ENCODE measurements at places on chromosomes 3 and 15.

GRCh38 chr3:158794936-158795518 is 6.8 kb upstream of the MFSD1 start:
- peak; percentile 50 for DNase-seq

DNA sequence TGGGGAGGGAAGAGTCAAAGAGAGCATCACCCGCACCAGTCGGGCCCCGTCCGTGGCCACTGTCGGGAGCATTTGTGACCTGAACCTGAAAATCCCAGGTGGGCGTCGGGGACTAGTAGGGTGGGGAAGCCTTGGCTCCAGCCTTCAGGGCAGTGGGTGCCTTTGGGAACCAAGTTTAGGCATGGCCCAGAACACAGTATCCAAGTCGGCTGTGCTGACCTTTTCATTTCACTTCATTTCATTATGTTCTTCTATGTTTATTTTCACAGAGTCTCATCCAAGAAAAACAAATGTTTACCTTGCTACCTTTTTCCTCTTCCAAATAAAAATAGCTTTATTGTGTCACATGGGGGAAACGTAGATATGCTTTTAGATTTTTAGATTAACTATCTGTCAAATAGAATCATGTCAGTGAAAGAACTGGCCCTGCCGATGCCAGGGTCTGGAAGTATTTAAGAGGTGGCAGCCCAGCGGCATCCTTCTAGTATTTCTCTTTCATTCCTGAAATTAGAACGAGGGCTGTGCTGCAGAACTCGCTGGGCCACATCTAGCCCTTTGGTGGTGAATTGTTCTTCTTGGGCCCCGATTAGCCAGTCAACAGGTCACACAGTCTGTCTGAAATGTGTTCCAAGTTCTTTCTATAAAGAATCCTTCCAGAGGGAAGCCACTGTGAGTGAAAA is 60.5 kb downstream of the DNASE1L3 start:
- DNase-seq = no peak

DNA sequence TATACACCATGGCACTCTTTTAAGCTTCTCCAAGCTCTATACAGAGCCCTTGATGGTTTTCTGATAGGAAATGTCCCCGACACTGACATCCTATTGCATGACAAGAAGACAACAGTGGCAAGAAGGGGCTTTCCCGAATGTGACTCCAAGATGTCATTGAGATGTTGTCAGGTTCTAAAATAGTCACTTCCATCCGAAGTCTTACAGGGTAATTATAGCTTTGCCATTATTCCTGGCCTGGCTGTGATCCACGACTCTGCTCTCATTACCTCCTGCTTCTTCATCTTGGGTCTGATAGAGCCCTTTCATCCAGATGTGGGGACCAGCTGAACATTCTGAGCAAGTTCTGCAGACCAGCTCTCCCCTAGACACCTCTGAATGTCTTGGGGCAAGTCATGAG is 40.6 kb upstream of the ADAMTS9 start:
- DNase-seq = no peak

DNA sequence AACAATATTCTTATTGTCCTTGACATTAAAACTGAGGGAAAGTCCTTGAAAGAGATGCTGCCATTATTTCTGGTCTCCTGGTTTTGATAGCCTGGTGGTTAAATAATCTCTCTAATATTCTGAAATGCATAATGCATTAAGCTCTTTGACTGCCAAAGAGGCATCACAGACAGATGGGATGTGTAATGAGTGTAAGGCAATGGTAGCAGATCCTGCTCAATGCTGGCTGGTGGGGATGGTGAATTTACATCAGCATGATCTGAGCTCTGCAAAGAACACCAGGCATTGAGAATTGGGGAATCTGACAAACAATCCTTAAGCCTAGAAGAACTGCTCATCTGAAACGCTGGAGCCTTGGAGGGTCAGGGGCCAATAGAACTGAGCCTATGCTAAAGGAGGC is 528.6 kb upstream of the LMCD1 start:
- no peak for DNase-seq

- no peak for DNase-seq
Measured at GRCh38 chr3:107651782-107652181, 129.0 kb downstream of the BBX start.

DNA sequence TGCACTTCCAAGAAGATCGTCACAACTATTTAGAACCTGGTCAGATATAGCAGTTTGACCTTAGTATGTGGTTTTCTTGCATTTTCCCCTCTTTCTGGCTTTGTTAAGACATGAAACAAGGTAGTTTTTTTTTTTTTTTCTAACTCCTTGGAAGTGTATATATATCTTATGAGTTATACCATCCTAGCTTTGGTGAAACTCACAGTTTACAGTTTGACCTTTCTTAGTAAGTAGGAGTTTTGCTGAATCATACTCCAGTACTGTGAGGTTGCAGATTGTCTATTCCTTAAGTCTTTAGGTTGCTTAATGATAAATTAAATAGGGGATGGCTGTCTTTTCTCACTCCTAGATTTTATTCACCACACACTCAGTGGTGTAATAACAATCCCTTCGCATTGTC is 325.0 kb downstream of the RBMS3 start:
- DNase-seq = peak; percentile 34

GRCh38 chr3:184085389-184085852 is 11.4 kb upstream of the HTR3E start:
- peak; percentile 46 for DNase-seq

DNA sequence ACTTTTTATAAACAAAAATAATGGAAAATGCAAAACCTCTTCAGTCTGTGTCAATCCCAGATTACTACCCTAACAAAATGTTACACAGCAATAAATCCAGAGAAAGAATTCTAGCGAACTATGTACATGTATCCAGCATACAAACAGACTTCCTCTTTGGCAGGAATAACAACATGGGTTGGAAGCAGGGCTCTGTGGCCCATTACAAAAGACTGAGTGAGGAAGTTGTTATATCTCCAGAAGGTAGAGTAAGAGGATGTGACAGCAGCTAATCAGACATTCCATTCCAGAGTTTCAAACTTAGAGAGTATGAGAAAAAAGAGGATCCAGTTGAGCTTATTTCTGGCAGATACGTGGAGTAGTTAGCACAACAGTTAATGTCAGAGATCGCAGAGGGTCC is 294.0 kb upstream of the PLSCR5 start:
- no peak for DNase-seq

- no peak for DNase-seq
Measured at GRCh38 chr15:25882466-25882865, 19.3 kb upstream of the ATP10A start.

DNA sequence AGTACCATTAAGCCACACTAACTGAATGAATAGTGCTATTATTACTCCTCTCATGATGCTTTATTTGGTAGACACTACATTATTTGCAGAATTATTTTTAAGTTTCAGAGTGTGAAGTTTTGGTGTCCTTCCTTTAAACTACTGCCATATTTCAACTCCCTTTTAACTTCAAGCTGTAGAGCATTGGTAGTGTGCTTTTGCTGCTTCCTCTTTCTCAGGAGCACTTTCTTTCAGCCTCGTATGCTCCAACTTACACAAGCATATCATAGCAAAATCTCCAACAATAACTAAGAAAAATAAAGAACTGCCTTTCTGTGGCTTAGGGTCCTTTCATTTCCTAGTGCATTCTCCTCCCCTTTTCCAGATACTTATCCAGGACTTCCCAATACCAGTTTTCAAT is 476.4 kb upstream of the AGTR1 start:
- DNase-seq = no peak

DNA sequence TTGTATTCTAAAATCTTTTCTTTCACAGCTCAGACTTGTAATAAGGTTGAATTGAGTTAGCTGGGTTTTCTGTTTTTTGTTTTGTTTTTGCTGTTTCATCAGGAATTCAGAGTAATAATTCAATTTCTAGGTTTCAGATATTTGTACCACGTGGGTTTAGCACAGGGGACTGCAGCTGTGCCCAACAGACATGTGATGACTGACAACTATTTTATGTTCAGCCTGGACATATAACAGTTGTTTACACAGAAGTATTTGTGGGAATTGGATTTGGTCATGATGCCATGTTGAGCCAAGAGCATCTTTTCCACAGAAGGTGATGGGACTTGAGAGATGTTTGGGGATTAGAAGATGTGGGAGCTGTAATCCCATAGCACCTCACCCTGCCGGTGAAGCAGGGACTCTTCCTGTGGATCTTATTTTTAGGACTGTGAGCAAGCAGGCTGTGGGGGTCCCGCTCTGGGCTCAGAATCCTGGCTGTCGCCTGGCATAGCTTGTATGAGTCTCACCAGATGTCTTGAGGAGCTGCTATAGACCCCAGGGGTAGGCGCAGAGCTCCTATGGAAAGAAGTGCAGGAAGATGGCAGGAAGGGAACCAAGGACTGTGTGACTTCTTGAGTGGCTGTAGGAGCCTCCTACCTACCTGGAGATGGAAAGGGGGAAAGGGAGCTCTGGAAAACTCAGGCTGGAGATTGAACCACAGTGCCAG is 23.7 kb downstream of the PXYLP1 start:
- DNase-seq = no peak

DNA sequence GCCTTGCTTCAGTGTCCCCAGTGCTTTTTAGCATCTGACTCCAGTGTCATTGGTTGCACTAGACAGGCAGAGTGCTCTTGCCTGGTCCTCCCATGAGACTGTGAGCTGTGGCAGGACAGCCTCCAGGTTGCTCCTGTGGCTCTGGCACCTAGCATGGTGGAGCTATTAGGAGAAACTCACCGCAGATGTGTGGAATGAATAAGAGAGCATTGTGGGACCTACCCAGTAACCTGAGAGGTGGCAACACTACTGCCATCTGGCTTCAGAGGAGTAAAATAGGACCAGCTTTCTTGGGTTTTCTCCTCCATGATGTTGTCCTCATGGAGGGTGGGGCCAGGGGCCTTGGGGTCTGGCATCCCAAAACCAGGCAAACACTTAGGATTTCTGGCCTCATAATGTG is 183.6 kb downstream of the EPHB1 start:
- DNase-seq = no peak

GRCh38 chr3:136860541-136860940 is 1.5 kb upstream of the NCK1 start:
- peak; percentile 31 for DNase-seq

- DNase-seq = no peak
Measured at GRCh38 chr3:10004506-10004905, 17.9 kb upstream of the EMC3 start.

DNA sequence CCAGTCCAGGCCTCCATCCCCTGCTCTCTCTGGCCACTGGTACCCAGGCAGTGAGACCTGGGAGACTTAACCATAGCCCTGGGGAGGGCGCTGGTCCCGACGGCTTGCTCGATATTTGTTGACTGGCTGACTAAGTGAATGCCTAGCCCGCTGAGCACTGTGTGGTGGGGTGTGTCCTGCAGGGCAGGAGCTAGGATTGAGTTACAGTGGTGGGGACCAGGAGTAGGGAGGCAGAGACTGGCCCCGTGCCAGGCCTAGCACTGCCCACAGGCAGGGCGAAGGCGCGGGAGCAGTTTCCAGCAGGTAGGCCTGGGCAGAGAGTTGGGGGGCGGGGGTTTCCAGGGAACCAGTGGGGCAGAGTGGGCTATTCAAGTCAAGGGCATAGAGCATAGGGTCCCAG is at the start of gene VILL:
Gene VILL (plus strand): TSS at position 260 of the 400 bp plus-strand sequence. CDS start 2,887 bp downstream, outside the sequence.
- peak; percentile 45 for DNase-seq

- DNase-seq = no peak
Measured at GRCh38 chr3:195692354-195692685, 28.5 kb upstream of the MUC20 start.

DNA sequence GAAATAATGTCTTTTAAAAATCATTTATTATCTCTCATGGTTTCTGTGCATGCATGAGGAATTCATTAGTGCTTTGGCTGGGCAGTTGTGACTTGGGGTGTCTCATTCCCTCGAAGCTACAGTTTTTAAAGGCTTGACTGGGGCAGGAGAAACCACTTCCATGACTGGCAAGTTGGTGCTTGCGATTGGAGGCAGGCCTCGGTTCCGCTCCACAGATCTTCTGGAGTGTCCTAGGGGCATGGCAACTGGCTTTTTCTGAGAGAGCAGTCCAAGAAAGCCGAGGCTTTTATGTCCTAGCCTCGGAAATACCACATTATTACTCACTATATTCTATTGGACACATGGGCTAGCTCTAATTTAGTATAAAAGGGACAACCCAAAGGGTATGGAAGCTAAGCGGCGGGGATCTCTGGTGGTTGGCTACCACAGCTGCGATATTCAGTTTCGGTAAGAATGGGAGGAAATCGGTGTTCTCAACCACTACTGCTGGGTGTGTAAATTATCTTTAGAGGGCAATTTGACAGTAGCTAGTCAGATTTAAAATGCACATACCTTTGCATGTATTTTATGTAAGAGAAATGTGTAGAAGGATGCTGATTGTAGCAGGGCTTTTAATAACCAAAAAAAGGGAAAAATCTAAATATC is 48.8 kb upstream of the TOP2B start:
- DNase-seq = peak; percentile 13

DNA sequence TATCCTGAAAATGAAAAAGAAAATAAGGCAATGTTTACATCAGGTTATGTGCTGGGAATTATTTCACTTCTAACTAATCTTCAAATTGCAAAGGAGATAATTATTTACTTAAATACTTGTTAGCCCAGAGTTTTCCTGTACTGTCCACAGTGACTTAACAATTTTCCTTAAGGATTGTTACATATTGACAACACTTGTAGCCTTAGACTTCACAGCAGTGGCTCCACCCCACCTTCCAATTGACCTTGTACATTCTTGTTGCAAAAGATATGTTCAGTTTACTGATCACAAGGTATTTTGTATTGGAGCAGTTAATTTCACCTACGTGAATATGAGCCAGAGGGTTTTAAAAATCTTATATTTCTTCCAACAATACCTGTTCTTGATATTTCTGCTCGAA is 376.9 kb downstream of the CNTN6 start:
- no peak for DNase-seq

- no peak for DNase-seq
Measured at GRCh38 chr3:148042663-148043445, 633.7 kb downstream of the ZIC1 start.

DNA sequence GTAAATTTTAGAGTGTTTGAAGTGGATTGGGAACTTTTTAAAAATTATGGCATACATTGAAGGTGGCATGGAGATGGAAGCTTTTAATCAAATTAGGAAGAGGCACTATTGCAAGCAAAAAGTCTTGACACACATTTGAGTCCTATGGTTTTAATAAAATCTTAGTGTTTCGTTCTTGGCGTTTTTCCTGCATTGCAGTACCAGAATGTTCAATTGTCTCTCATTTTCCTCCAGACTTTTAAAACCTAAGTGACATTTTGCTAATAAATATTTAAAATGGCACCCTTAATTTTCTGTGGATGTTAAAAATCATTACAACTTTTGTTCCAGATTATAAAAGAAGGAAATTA is 2.2 kb downstream of the TGFBR2 start:
- DNase-seq = no peak

- DNase-seq = no peak
Measured at GRCh38 chr3:37957539-37957936, 33.0 kb upstream of the VILL start.

DNA sequence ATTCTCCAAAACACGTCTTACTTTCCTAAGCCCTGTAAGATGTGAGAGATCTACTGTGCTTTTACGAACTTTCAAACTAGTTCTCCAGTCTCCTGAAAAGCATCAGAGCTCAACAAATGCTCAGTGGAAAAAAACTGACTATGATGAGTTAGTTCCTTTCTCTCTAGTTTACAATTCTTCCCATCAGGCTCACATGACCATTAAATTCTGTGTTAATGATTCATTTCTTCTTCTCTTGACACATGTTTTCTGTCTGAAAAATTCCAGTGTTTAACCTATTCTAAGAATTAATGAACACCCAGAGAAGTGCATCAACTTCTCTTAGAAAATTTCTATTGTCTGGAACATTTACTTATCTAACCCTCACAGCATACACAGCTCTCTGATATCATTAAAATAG is 844.3 kb downstream of the SI start:
- DNase-seq = no peak
